Activated naive CD4-positive, alpha-beta T cell treated with anti-CD3 and anti-CD28 coated beads, Interleukin-2, amount 10 ng/mL, durations not matched to agents 5 hours and 36 hours (primary cell): ENCODE measurements at places on chromosomes 12 and 14. TPM values are rescaled to one million over a fixed set of nuclear protein-coding genes. Genes with fewer than 3 reads are reported as not detected.

Gene MUCL1
- total RNA-seq: not detected

Gene NT5DC3
- 2.7 TPM for total RNA-seq

Gene PTGER2
- 158 TPM for total RNA-seq

Gene HOXC10
- total RNA-seq: not detected

Gene STAB2
- not detected for total RNA-seq

Gene SPTB
- 0.05 TPM for total RNA-seq

Gene CISTR
- total RNA-seq: not detected

Gene ACOT6
- total RNA-seq: not detected

Gene TIGAR
- 16.8 TPM for total RNA-seq

Gene DCP1B
- total RNA-seq: 13.7 TPM

Gene LRP1-AS
- total RNA-seq: not detected

Gene KRT83
- not detected for total RNA-seq

Gene FBXO21
- total RNA-seq: 25.6 TPM

Gene SERPINA6
- total RNA-seq: not detected

Gene NKX2-1
- total RNA-seq: not detected

Gene GLIPR1L1
- not detected for total RNA-seq

Gene FOXN4
- total RNA-seq: not detected

Gene SLC2A13
- total RNA-seq: 2.5 TPM

Gene C14orf180
- total RNA-seq: not detected

Gene TAS2R13
- total RNA-seq: 1.0 TPM

Gene SLC4A8
- 11.4 TPM for total RNA-seq

Gene C14orf132
- 3.1 TPM for total RNA-seq

Gene NDRG2
- 10.9 TPM for total RNA-seq

Gene TOMM20L
- not detected for total RNA-seq

Gene NR2C1
- 49.2 TPM for total RNA-seq
